ENCODE measurements at places on chromosomes 12 and 14.
A peak's percentile ranks its signal among the peaks of the same experiment; 100 is the strongest.

- DNase-seq = no peak
Observed at GRCh38 chr14:95663226-95663797, 22.9 kb upstream of the TCL1B start.

- no peak for DNase-seq
Observed at GRCh38 chr12:52496590-52497071, 3.6 kb upstream of the KRT6A start.

DNA sequence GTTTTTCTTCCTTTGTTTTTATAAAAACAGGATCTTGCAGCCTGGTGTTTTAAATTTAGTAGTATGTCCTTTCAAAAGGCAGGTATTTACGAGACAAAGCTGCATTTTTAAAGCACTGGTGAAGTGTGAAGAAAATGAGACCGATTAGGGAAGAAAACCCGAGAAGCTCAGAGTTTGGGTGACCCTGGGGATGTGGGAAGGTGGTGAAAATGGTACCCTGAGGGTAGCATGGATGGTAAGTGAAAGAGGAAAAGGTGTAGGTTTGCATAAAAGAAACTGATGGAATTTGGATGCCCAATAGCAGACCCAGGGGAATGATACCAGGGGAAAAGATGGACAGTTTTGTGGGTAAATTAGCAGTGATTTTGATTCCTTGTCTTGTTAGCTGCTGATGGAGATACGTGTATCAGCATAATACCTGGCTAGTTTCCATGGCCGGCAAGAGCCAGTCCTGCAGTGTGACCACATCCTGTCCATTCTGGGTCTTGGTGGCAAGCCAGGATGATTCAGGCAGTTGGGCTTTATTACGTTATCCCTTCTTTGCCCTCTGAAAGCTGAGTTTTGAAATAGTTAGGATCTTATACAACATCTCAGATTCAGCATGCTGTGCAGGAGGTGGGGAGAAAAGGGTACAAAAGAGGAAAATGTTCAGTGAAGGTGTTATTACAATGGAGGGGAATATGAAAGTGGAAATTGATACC, 8.9 kb downstream of the BICD1 start:
- DNase-seq = peak; percentile 91

DNA sequence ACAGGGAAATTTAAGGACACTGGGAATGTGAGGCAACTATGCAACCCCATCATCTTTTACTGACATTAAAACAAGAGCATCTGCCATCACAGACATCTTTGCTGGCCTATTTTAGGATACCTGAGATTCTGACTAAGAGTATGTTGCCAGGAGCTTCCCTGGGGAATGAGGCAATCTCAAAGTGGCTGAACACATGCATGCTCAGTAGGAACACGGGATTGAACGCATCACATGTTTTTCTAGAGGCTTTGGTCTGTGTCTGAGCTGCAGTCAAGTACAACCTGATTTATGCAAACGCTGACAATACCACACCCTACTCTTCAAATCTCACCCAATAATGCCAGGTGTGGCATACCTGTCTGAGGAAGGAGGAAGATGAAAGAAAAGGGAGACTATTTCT, 416.5 kb downstream of the NELL2 start:
- DNase-seq = no peak

DNA sequence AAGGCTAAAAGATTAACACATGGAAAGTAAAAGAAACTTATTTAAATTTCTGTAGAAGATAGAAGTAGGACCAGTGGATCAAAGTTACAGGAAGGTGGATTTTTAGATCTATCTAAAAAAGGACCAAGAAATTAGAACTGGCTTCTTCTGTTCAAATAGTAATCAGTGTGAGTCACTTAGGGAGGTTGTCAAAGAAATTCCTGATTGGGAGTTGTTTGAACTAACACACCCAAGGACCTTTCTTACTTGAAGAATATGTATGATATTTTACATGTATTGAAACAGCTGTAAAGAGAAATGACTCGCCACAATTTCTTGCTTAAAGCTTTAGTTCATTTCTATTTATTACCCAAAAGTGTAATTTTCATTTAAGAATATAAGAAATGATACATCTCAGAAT, 256.9 kb downstream of the RAD51B start:
- DNase-seq = no peak

- no peak for DNase-seq
Observed at GRCh38 chr14:65396082-65396910, 16.2 kb upstream of the FUT8 start.

DNA sequence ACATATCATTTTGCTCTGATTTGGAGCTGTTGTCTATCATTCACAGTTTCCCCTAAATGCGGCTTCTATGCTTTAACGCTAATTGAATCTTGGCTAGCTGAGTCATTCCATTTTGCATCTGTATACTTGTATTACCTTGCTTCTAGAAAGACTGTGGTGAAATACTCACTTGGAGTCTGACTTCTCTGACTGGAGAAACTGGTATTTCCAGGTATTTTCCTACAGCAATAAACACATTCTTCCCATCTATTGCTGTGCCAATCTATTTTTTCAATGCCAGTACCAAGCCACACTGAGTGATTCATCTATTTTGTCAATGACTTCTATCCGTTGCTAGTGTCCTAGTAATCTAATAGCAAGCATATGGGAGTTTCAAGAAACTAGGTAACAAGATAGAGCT, 76.0 kb upstream of the ST8SIA1 start:
- no peak for DNase-seq

- DNase-seq = no peak
Observed at GRCh38 chr12:115932066-115932465, 345.4 kb downstream of the MED13L start.

- DNase-seq = no peak
Observed at GRCh38 chr12:107845980-107846659, 71.6 kb downstream of the ASCL4 start.

DNA sequence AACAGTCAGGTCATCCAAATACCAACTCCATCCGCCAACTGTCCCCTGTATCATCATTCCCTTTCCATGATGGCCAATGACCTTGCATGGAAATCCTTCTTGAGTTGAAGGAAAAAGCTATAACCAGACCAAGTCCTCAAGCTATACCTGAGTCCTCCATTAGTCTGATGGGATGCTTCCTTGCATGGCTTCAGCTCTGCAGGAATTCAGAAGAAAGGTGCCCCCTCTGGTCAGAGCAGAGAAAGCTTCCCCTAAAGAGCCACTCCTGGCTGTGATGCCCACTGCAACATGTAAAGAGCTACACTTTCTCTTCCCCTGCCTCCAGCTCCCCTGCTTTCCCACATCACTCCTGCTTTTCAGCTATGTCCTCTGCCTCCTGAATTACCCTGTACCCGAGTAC, 43.1 kb upstream of the FKBP4 start:
- DNase-seq = peak; percentile 62

DNA sequence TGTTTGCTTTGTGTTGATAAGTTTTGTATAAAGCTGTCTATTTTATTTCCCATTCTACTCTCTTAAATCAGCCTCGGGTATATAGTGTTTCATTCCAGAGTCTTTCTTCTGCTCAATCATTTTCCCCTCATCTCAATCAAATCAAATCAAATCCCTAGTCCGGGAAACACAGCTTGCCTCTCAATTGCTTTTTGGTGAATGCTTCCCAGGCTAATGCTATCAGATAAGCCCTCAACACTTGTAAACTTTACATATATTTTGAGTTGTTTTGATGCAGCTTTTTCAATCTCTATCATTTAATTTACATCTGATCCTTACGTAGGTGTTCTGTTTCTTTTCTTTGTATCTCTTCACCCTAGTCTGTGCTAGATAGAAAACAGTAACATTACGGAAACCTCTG, 416.7 kb upstream of the PDE3A start:
- DNase-seq = no peak

DNA sequence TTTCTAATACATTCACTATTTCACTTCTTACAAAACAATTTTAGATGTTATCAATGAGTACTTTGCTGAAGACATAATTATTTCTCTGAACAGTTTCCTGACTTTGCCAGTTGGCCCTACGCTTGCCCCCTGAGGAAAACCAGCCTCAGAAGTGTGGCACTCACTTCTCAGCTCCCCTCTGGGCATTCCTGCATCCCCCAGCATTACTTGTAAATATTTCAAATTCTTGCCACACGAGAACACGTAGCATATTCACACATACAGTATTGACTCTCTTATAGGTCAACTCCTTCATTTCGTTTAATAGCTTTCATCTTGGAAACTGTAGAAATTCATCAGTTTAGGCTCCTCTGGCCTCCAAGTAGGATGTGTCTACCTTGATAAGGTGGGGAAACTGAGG, 65.2 kb downstream of the OTX2 start:
- DNase-seq = no peak

DNA sequence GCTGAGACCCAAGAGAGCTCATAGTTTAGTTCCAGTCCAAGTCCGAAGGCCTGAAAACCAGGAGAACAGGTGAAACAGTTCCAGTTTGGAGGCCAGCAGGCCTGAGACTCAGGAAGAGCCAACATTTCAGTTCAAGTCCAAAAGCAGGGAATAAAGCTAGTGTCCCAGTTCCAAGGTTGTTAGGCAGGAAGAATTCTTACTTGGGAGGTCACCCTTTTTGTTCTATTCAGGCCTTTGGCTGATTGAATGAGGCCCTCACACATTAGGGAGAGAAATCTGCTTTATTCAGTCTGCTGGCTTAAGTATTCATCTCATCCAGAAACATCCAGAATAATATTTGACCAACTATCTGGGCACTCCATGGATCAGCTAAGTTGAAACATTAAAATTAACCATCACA, 294.6 kb downstream of the PCNX1 start:
- DNase-seq = no peak

DNA sequence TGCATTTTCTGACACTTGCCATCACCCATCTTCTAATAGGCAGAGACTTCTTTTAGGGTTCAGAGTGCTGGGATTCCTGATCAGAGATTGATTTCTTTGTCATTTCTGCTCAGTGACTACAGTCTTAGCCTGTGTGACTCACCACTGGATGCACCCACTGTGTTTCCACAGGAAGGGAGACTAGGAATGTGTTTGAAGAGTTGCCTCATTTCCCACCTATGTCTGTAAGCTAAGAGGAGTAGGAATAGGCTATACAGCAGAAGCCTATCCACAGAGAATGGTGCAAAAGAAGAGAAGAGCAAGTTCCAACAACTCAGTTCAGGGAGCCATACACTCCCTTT, 60.2 kb upstream of the ACTN1 start:
- DNase-seq = no peak

- no peak for DNase-seq
Observed at GRCh38 chr12:47868041-47868440, 36.8 kb downstream of the VDR start.

- DNase-seq = no peak
Observed at GRCh38 chr12:22803725-22804124, 178.8 kb downstream of the ETNK1 start.

GRCh38 chr14:88248606-88249005, 74.5 kb downstream of the KCNK10 start:
- DNase-seq = no peak

DNA sequence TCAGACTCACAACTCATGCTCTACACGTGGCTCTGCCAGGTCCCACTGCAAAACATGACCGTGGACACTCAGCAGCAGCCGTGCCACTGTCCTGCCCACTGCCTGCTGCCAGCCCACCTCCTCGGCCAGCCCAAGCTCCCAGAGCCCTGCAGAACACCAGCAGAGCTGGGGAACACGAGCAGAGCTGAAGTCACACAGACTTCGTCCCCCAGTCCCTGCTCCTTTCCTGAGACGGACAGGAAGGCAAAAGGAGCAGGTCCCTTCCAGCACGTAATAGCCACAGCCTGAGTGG, 152.1 kb downstream of the DPF3 start:
- DNase-seq = peak; percentile 92

GRCh38 chr14:38137005-38137404, 70.7 kb upstream of the SSTR1 start:
- no peak for DNase-seq

- no peak for DNase-seq
Observed at GRCh38 chr14:29843981-29844380, 83.7 kb downstream of the PRKD1 start.

- no peak for DNase-seq
Observed at GRCh38 chr12:57273516-57273915, 22.5 kb upstream of the STAC3 start.

GRCh38 chr12:128790653-128791373, 32.9 kb downstream of the SLC15A4 start:
- DNase-seq = no peak

GRCh38 chr14:101018561-101019290, 115.2 kb upstream of the RTL1 start:
- peak; percentile 54 for DNase-seq

- no peak for DNase-seq
Observed at GRCh38 chr14:68458840-68459469, 333.9 kb downstream of the ZFP36L1 start.

DNA sequence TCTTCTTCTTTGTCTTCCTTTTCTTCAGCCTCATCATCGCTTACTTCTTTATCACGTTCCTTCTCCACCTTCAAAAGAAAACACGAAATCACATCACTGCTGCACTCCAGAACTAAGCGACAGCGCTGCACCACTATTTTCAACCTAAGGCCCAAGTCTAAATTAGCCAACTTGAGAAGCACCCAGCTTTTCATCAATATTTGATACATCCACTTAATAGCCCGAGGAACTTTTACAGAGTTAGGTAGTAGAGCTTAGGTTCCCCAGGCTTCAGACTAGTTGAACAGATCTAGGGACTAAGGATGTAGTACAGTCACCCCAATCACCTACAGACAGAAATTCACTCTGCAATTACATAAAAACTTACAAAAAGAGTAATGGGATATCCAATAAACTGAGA, 1.9 kb downstream of the HSP90AA1 start:
- DNase-seq = no peak

GRCh38 chr12:130063866-130064265, 98.4 kb upstream of the FZD10 start:
- no peak for DNase-seq
